ENCODE measurements at places on chromosomes 1 and 21.

- DNase-seq, result no peak
Measured at GRCh38 chr1:113657126-113657525, 102.2 kb downstream of the PHTF1 start.

- DNase-seq, result no peak
Measured at GRCh38 chr21:15405214-15405613, 324.6 kb upstream of the USP25 start.

- DNase-seq, result no peak
Measured at GRCh38 chr1:37306461-37306860, 167.9 kb upstream of the ZC3H12A start.

DNA sequence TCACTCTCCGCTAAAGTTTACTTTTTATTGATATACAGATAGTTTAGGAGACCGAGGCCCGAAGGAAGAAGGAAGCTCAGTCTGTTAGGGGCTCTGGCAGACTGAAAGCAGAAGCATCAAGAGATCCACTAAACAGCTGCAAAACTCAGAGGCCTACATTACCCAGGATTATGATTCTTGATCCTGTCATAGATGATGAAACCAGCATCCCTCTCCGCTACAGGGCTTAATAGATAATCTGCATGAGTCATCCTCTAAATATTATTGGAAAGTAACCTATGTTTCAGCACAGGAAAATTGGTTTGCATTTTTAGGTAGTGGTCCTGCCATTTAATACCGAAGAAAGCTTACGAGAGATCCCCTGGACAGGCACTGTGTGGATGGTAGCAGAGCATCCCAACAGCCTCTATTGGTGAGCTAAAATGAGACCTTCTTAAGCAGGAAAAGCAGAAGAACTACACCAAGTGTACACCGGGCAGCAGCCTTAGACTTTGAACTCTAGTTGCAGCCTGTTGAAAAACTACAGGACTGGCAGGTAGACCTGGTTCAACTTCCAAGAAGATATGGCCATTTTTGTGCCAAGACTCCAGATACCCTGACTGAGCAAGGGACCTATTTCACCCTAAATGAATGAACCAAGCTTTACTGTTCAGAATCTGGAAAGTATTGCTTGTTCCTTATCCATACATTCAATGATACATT is 6.8 kb downstream of the CASQ2 start:
- no peak for DNase-seq

- no peak for DNase-seq
Measured at GRCh38 chr1:168676029-168676812, 52.8 kb downstream of the DPT start.

DNA sequence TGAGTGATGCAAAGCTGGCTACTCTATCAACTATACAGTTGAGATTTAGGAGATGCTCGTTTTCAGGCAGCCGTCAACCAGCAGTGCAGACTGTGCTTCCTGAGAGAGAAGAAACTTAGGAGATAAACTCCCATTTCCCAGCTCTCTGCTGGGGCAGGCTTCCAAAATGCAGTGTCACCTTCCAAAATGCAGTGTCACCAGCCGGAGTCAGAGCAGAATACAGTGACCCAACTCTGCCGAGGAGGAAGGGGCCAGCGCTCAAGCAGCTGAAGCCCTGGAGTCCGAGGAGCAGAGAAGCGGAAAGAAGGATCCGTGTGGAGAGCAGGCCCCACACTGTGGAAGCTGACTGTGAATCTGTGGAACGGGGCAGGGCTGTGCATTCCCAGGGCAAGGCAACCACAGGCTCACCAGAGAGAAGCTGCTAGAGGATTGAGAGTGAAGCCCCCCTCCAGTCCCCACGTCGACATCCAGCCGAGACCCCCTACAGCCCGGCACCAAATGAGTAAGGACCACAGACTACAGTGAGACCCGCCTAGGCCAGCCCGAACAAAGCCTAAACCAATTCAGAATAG is 703 bp upstream of the KRTAP12-1 start:
- DNase-seq, result no peak

- no peak for DNase-seq
Measured at GRCh38 chr21:45455674-45456583, 51.0 kb downstream of the COL18A1 start.

- no peak for DNase-seq
Measured at GRCh38 chr1:155970531-155971167, 7.7 kb downstream of the ARHGEF2 start.

DNA sequence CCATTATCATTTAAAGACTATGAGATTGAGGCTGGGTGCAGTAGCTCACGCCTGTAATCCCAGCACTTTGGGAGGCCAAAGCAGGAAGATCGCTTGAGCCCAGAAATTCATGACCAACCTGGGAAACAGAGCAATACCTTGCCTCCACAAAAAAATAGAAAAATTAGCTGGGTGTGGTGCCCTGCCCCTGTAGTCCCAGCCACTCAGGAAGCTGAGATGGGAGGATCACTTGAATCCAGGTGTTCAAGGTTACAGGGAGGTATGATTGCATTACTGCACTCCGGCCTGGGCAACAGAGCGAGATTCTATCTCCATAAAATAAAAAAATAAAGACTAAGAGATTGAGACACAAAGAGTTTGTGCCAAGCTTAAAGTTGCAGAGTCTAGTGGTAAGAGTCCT is 537.0 kb downstream of the DPYD start:
- DNase-seq, result no peak

All from stimulated activated CD4-positive, alpha-beta T cell treated with anti-CD3 and anti-CD28 coated beads, Interleukin-1b, Interleukin-23, amount 100 ng/mL, for 1 hour (primary cell).